ENCODE measurements at places on chromosomes 5 and 9.

DNA sequence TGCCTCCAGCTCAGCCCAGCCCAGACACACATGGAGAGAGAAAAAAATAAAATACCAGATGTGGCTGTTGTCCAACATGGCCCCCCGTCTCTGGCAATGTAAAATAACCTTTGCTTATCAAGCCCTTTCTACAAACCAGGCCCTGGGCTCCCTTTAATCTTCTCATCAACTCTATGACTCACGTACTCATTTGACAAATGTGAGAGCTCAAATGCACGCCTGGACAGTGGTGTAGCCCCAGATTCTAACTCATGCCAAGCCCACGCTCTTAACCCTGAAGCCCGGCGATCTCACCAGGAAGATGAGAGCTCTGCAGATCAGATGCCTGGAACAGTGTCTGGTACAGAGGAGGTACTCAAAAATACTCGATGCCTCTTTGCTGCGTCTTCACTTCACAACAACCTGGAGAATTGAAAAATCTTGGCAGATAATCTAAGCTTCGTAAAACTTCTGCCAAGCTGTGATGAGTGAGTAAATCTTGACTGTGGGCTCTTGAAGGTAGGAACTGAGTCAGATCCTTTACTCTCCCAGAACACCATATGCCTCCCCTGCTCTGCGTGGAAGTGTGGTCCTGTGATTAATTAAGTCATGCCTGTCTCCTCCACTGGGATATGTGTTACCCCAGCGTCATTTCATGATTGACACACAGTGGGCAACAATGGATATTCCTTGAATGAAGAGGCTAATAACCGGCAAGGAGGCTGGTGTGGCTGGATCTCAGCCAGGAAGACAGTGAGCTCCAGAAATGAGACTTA, 102.0 kb upstream of the FSTL4 start:
- DNase-seq, result no peak

- no peak for DNase-seq
These were observed 126.0 kb downstream of the WNK2 start for GRCh38 chr9:93309889-93310425.

DNA sequence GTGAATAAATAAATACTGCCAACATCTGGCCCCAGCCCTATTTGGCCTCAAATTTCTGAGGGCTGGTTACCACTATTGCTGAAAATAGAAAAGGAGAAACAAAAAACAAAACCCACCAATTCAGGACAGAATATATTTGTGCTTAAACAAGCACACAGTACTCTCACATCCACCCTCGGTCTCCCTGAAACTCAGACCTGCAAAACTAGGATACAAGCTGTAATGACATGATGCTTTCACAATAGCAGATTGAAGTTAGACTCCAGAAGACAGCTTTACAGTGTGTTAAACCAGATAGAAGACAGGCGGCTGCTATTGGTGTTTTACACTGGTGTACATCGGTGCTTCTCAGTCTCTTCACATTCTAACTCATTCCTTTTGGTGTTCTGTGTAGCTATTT, 214.9 kb upstream of the DMRT1 start:
- DNase-seq, result no peak

- DNase-seq, result no peak
These were observed 462.9 kb downstream of the SEMA5A start for GRCh38 chr5:9082996-9083395.
